Anterior cingulate cortex (tissue), 58 donors: ENCODE measurements at places on chromosomes 4 and X.

GRCh38 chrX:82649645-82650044 lies 858.4 kb upstream of the POU3F4 start:
- no peak for DNase-seq

- no peak for DNase-seq
Observed at GRCh38 chrX:13305108-13305507, 14.7 kb downstream of the ATXN3L start.

- DNase-seq: no peak
Observed at GRCh38 chr4:138953961-138954371, 61.6 kb upstream of the NOCT start.

DNA sequence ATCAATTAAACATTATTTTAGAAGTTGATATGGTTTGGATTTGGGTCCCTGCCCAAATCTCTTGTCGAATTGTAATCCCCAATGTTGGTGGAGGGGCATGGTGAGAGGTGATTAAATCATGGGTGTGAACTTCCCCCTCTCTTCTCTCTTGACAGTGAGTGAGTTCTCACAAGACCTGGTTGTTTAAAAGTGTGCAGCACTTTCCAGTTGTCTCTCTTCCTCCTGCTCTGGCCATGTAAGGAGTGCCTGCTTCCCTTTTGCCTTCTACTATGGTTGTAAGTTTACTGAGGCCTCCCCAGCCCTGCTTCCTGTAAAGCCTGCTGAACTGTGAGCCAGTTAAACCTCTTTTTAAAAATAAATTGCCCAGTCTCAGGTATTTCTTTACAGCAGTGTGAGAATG lies 141.4 kb downstream of the GALNTL6 start:
- no peak for DNase-seq

GRCh38 chr4:52017814-52018213 lies 2.3 kb downstream of the LRRC66 start:
- no peak for DNase-seq

DNA sequence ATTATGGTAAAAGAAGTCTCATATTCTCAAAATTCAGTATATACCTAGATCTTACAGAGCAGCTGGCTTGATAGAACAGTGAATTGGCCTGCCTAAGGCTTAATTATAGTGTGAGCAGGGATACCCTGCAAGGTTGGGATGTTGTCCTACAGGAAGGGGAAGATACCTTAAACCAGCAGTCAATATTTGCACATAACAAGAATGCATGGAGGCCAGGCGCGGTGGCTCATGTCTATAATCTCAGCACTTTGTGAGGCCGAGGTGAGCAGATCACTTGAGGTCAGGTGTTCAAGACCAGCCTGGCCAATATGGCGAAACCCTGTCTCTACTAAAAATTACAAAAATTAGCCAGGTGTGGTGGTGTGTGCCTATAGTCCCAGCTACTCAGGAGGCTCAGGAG lies 58.7 kb upstream of the ABCG2 start:
- DNase-seq: no peak

DNA sequence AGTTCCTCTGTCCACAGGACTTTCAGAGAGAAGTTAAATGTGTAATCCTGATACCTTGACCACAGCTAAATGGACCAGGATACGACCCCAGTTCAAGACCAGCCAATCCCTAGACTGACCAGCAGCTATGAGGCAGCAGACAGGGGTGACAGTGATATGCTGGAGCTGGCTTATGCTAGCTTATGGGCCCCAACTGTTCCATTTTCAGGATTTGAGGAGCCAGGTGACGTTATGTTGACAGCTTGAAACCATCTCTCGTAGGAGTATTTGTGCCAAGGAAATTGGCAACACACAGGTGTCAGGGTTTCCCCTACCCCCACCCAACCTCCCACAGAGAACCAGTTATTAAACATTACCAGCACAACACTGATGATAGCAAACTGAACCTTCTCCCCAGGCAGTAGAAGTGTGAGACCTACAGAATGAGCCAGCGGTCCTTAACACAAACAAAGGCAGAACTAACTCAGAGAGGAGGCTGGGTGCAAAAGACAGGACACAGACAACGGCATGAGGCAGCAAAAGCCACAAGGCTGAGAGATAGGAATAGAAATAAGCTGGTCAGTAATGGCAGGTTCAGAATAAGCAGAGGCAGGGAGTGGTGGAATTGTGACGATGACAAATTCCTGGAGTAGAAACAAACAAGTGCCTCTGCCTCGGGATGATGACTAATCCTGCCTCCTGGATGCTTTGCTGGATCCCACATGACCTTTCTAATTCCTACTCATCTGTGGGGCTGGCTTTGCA lies 85.6 kb upstream of the CPEB2 start:
- no peak for DNase-seq

DNA sequence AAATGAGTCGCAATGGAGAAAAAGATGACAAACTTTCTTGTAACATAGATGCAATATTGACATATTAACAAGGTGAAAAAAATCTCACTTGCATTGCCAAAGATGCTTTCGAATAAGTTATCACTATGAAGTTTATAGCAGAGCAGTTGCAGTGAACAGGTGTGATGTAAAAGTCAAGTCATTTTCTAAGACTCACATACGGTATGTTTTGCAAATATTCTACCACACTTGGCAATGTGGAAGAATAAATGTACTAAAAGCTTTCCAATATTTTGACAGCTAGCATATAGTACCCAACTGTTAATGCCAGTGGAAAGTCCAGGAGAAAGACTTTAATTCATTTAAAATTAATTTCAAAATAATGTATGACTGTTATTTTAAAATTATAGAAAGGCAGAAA lies 76.5 kb downstream of the GALNTL6 start:
- no peak for DNase-seq

- DNase-seq: no peak
Observed at GRCh38 chr4:168119890-168120289, 27.6 kb downstream of the ANXA10 start.

DNA sequence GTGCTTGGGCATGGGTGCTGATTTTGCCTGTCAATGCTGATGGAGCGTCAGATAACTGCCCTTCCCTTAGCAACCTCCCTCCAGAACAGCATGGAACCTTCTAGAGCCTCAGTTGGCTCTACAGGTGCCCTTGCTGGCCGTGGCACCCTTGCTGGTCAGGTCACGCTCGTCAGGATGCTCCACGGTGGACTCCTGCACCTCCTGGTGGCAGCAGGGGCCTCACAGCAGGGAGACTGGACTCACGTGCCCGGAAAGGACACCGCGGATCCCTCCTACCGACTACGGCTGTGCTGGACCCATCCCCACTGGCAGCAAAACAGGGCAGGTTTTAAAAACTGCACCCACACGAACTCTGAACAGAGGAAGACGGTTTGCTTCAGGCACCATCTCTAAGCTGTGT lies 82.1 kb upstream of the AFAP1 start:
- no peak for DNase-seq

GRCh38 chrX:13381514-13381913 lies 61.7 kb upstream of the ATXN3L start:
- DNase-seq: no peak

DNA sequence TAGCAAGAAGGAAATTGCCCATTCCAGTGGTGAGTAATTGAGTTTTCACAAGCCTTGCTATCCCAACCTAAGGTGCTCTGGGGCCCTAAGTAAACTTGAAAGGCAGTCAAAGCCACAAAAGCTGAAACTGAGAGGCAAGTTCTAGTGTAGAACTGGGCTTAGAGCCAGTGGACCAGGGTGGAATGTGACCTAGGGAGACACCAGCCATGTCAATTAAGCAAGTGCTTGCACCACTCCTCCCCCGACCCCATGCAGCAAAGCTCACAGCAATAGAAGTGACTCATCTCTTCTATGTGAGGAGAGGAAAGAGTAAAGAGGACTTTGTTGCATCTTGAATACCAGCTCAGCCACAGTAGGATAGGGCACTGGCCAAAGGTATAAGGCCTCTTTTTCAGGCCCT lies 486.1 kb upstream of the POU3F4 start:
- DNase-seq: no peak

DNA sequence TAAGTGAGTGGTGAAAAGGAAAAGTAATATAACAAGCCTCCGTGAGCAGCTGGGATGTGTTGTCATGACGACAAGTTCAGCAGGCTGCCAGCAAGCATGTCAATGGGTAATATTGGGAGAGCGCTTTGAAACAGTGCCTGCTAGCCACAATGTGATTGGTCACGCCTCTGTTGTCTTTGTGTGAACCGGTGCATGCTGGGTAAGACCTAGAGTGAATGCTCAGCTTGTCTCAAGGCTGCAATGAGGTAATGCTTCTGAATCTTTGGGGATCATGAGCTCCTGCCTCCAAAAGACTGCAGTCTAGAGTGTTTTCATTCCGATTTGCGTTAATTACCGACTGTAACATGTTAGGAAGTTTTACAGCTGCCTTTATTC lies 54.9 kb downstream of the STOX2 start:
- peak; percentile 51 for DNase-seq

GRCh38 chrX:36950495-36951253 lies 57.5 kb upstream of the FAM47C start:
- DNase-seq: no peak

- DNase-seq: no peak
Observed at GRCh38 chrX:79100791-79101484, 43.5 kb upstream of the GPR174 start.

DNA sequence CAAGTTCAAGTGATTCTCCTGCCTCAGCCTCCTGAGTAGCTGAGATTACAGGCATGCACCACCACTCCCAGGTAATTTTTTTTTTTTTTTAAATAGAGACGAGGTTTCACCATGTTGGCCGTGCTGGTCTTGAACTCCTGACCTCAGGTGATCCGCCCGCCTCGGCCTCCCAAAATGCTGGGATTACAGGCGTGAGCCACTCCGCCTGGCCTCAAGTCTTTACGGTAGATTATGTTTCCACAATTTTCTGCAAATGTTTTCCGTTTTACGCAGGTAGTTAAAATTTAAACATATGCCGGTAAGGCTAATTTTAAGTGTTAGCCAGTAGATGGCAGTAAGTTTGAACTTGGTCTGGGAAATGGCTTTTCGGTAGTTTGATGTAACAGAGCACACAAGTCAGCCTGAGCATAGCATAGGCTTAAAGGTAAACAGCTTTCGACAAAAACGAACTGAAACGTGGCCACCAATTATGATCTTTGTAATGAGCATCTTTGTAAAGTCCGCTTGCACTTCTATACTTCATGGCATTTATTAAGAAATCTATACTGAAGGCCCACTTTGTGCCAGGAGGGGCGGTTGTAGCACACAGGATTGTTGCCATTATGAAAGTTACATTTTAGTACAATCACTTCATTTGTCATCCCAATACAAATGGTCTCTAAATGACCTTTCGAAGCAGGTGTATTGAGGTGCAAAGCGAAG lies 31.1 kb downstream of the CCKAR start:
- no peak for DNase-seq

DNA sequence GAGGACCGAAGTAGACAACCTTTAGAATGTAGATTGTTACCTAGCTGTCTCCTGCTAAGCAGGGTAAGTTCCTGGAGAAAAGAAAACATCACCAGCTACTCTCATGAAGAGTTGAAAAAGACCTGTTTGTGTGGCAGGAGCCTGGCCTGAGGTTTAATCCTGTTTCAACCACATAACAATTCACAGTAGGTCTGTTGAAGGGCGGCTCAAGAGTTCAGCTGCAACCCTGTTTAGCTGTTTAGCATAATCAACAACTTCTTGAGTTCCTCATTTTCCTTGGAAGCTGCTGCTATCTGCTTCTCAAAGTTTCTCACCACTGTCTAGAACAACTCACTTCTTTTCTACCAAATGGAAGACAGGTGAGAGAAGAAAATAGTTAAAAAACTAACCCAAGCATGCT lies 170.4 kb upstream of the TET2 start:
- no peak for DNase-seq

GRCh38 chr4:39205000-39205399 lies 22.7 kb downstream of the WDR19 start:
- no peak for DNase-seq

DNA sequence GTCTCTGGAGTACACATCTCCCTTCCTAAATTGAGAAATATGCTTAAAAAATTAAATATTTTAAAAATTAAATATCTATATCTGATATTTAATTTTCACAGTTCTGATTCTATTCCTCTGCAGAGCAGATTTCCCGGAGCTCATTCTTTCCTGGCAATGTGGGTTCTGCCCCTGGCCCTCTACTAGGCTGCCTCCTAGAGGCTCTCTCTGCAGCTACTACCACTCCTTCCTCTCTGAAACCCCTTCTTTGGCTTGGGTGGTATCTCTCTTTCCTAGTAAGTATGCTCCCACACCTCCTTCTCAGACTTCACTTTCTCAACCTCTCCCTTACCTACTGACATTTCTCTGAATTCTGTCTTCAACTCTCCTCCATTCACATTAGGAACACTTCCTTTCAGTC lies 45.3 kb downstream of the RPGR start:
- DNase-seq: peak; percentile 3

DNA sequence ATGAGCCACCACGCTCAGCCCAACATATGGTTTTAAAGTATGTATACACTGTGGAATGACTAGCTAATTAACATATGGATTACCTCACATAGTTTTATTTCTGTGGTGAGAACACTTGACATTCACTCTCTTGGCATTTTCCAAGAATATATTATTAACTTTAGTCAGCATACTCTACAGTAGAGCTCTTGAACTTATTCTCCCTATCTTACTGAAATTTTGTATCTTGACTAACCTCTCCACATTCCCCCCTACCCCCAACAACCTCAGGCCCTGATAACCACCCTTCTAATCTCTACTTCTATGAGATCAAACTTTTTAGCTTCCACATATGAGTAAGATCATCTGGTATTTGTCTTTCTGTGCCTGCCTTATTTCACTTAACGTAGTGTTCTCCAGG lies 38.6 kb upstream of the AGA start:
- no peak for DNase-seq

- no peak for DNase-seq
Observed at GRCh38 chrX:8803326-8803725, 2.1 kb upstream of the FAM9A start.

- no peak for DNase-seq
Observed at GRCh38 chrX:129877401-129877800, 28.6 kb upstream of the UTP14A start.

DNA sequence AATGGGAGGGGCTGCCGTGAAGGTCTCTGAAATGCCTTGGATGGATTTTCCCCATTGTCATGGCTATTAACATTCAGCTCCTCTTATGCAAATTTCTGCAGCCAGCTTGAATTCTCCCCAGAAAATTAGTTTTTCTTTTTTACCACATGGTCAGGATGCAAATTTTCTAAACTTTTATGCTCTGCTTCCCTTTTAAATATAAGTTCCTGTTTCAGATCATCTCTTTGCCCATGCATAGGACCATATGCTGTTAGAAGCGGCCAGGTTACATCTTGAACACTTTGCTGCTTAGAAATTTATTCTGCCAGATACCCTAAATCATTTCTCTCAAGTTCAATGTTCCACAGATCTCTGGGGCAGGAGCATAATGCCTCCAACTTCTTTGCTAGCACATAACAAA lies 13.8 kb upstream of the CLDN34 start:
- no peak for DNase-seq
